Thoracic aorta endothelial cell (primary cell): ENCODE measurements at places on chromosomes 16 and 17. TPM values are rescaled to one million over a fixed set of nuclear protein-coding genes. Genes with fewer than 3 reads are reported as not detected.

The SHISA6 gene
- total RNA-seq: not detected in 2 replicates

The HOXB2 gene
- 6.8 and 8.1 TPM in 2 replicates for total RNA-seq

The PIMREG gene
- total RNA-seq: 23.3 and 34.9 TPM in 2 replicates

The DPEP2 gene
- 0.22 TPM in 1 of 2 replicates, not detected in the other for total RNA-seq

The ANTKMT gene
- 23.0 and 32.0 TPM in 2 replicates for total RNA-seq

The KRT9 gene
- not detected in 2 replicates for total RNA-seq

The TNK1 gene
- total RNA-seq: 0.27 and 0.29 TPM in 2 replicates

The GUCY2D gene
- total RNA-seq: not detected in 2 replicates

The GALK1 gene
- 37.8 and 42.7 TPM in 2 replicates for total RNA-seq

The KRT36 gene
- not detected in 2 replicates for total RNA-seq

The NOG gene
- 1.5 and 6.8 TPM in 2 replicates for total RNA-seq

The CCL4 gene
- total RNA-seq: not detected in 2 replicates

The EPX gene
- not detected in 2 replicates for total RNA-seq

The TPSD1 gene
- not detected in 2 replicates for total RNA-seq
